ENCODE measurements at places on chromosomes 6 and 20.

GRCh38 chr20:34529742-34530141 is 13.5 kb downstream of the DYNLRB1 start:
- no peak for DNase-seq

GRCh38 chr6:126764671-126765070 is 353.8 kb upstream of the RSPO3 start:
- no peak for DNase-seq

GRCh38 chr6:125587666-125588632 is 161.5 kb upstream of the HEY2 start:
- no peak for DNase-seq

DNA sequence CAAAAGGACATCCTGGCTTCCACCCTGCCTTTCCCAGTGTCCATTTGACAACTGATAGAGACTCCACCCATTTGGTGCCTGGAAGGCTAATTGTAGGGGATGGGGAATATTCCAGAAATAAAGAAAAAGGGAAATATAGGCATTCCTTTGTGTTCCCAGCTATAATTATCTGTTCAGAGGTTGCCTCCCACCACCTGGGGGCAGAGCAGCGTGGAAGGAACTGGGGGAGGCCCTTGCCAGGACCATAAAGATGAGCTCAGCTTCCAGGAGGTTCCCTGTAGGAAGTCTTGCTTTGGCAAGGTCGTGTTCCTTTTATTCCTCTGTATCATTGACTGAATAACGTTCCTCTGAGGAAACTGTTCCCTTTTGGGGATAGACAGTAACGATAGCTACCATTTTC is 214.7 kb downstream of the TFAP2C start:
- DNase-seq: no peak

Data from activated naive CD4-positive, alpha-beta T cell (primary cell).